Stimulated activated naive CD4-positive, alpha-beta T cell (primary cell): ENCODE measurements at places on chromosomes 13 and 19.

DNA sequence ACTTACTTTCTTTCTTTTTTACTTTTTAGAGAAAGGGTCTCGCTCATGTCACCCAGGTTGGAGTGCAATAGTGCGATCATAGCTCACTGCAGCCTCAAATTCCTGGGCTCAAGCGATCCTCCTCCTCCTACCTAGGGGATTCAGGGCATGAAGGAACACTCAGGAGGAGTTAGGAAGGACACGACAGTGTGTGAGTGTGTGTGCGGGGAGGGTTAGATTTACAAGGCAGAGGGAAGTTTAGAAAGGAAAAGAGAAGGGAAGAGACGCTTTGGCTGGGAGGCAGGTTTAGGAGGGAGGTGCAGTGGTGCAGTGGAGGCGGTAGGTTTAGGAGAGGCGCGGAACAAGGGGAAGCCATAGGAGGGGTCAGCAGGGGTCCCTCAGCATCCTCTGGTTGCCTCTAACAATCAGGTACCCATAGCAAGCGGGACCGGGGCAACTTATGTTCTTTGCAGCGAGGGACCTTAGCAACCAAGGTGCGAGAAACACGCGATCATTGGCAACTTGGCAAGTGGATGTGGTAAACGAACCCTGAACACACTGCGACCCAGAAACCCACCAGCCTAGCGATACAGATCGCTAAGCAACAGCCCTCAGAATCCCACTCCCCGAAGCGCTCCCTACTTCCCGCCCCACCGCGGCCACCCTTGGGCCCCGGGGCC is 501 bp downstream of the SIRT2 start:
- DNase-seq, result no peak

- no peak for DNase-seq
Observed at GRCh38 chr13:44112700-44113329, 233.1 kb downstream of the LACC1 start.

- no peak for DNase-seq
Observed at GRCh38 chr19:33365691-33366090, 7.8 kb upstream of the CEBPG start.

- no peak for DNase-seq
Observed at GRCh38 chr19:5078182-5078581, 109.3 kb downstream of the KDM4B start.

- DNase-seq, result no peak
Observed at GRCh38 chr19:14400951-14401431, 18.1 kb downstream of the DDX39A start.

GRCh38 chr19:53812335-53812734 is 11.8 kb downstream of the NLRP12 start:
- DNase-seq, result no peak
